ENCODE measurements at places on chromosomes 7 and 10.

- no peak for DNase-seq
These were observed 3.8 kb upstream of the TECTB start for GRCh38 chr10:112279433-112279832.

DNA sequence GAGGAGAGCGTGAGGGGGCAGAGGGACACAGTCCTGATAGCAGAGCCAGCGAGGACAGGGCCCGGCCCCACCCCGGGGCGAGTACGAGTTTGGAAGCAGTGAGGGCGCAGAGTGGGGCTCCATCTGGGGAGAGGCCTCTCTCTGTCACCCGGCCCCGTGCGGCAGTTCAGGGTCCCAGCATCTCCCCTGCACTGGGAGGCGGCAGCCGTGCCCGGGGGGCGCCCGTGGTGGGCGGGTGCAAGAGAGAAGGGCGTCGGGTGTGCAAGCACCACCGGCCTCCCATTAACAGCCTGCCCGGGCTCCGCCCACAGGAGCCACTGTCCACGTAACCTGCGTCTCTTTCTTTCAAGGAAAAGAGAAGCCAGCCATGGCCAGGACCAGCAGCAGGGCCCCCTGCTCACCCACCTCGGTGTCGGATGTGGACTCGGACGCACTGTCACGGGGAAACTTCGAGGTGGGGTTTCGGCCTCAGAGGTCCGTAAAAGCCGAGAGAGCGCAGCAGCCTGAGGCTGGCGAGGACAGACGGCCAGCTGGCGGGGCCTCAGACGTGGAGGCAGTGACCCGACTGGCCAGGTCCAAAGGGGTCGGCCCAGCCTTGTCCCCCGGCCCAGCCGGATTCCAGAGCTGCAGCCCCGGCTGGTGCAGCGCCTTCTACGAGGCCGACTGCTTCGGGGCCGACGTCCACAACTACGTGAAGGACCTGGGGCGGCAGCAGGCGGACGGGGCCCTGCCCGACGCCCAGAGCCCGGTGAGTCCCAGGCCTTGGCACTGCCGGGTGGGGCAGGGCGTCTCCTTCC lies 28.7 kb upstream of the UTF1 start:
- no peak for DNase-seq

GRCh38 chr7:55148571-55148970 lies 129.8 kb downstream of the EGFR start:
- DNase-seq = no peak

GRCh38 chr7:92714767-92715166 lies 121.6 kb downstream of the CDK6 start:
- DNase-seq = no peak

GRCh38 chr10:103124420-103125096 lies 68.5 kb downstream of the NT5C2 start:
- DNase-seq = no peak

GRCh38 chr10:121485436-121486139 lies 112.7 kb downstream of the FGFR2 start:
- no peak for DNase-seq

- DNase-seq = no peak
These were observed 29.6 kb upstream of the SOSTDC1 start for GRCh38 chr7:16494955-16495719.

GRCh38 chr7:132386201-132386681 lies 190.0 kb downstream of the PLXNA4 start:
- no peak for DNase-seq

DNA sequence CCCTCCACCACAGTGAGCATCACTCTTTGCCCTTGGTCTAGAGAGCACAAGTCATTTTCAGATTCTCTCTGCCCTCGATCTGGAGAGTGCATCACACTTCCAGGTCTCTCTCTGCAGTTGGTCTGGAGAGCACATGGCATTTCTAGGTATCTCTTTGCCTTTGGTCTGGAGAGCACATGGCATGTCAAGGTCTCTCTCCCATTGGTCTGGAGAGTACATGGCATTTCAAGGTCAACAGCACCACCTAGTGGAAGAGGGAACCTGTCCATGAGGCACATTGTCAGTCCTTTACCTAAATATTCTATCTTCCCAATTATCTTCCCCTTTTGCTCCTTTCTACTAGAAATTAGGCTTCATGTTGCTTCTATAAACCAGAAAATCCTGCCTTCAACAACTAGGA lies 1139.4 kb downstream of the XPNPEP1 start:
- DNase-seq = no peak

DNA sequence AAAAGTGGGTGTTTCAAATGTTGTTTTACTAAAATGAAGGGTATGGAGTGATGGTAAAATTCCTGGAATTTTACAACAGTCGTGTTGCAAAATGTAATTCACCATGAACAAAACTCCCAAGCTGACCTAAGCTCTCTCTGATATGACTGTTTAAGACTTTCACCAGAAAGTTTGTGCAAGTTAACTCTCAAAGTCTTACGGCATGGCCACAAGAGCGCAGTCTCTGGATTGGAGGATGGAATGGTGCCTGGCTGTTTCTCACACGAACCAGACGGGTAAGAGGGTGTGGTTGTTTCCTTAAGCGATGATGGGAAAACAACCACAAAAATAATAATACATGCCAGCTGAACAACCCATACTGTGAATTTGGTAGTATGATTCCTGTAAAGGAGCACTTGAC lies 662.5 kb downstream of the KCNMA1 start:
- DNase-seq = no peak

Data from stimulated activated CD4-positive, alpha-beta T cell treated with anti-CD3 and anti-CD28 coated beads, Interleukin-1b, Interleukin-23, amount 100 ng/mL, for 1 hour (primary cell).